ENCODE measurements at places on chromosomes 3 and 15. TPM values are rescaled to one million over a fixed set of nuclear protein-coding genes. Genes with fewer than 3 reads are reported as not detected.
A peak's percentile ranks its signal among the peaks of the same experiment; 100 is the strongest.

- H3K4me1 ChIP-seq = peaks cover 2% of the 10 kb centered on the region
- DNase-seq = no peak
- no peaks in the 10 kb centered on the region for H3K36me3 ChIP-seq
- peak overlapping the region; percentile 19 for H3K27ac ChIP-seq
- no peak overlapping the region for H3K4me3 ChIP-seq
Measured at GRCh38 chr3:52121464-52121805, 32.8 kb downstream of the POC1A start.

DNA sequence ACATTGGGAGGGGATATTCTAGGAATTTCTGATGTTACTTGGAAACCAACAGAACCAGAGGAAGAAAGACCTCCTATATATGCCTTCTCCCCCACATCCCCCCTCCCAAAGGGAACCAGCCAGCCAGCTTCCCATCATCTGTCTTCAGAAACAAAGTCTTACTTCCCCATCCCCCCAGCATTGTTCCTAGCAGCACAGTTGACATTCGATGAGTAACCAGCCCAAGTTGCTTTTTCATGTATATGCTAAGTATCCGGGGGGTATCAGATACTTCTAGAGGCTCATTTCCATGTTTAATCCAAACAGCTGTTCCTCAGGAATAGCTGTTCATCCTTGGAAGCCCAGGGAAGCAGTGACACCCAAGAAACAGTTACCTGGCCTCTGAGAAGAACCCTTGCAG lies 16.0 kb downstream of the RMDN3 start:
- no peak for DNase-seq
- H3K27ac ChIP-seq = peak overlapping the region; percentile 14
- no peak overlapping the region for H3K4me3 ChIP-seq

DNA sequence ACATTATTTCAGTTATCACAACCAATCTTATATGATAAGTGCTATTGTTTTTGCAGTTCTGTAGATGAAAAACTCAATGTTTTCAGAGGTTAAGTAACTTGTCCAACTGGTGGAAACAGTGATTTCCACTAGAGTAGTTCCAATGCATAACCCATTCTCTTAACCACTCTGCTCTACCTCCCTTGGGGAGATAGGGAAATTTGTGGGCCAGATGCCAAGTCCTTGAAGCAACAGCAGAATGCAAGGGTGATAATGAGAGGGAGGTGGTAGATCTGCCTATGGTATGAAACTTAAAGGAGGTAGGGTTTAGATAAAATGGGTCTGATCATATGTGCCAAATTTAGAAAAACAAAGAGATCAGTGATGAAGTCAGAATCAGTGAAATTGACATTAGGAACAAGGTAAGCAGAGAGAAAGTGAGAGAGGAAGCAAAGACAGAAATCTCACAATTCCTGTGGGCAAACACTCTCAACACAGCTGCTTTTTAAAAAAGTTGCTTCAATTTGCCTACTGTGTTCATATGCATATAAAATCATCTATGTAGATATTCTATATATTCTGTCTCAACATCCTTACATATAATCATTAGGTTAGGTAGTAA lies 50.5 kb upstream of the UBP1 start:
- H3K27me3 ChIP-seq = no peaks in the 10 kb centered on the region
- H3K27ac ChIP-seq = no peak overlapping the region
- no peak for DNase-seq
- H3K4me1 ChIP-seq = no peaks in the 10 kb centered on the region
- no peak overlapping the region for H3K4me3 ChIP-seq

- peak overlapping the region; percentile 58 for H3K4me3 ChIP-seq
- peaks cover 15% of the 10 kb centered on the region for H3K4me1 ChIP-seq
- peaks cover 4% of the 10 kb centered on the region for H3K27me3 ChIP-seq
- peaks cover 3% of the 10 kb centered on the region for H3K36me3 ChIP-seq
- peak overlapping the region; percentile 85 for H3K27ac ChIP-seq
- no peak for DNase-seq
Measured at GRCh38 chr3:178084938-178085816, 451.1 kb upstream of the KCNMB2 start.

GRCh38 chr3:17162116-17162515 lies 277.4 kb downstream of the PLCL2 start:
- no peaks in the 10 kb centered on the region for H3K36me3 ChIP-seq

DNA sequence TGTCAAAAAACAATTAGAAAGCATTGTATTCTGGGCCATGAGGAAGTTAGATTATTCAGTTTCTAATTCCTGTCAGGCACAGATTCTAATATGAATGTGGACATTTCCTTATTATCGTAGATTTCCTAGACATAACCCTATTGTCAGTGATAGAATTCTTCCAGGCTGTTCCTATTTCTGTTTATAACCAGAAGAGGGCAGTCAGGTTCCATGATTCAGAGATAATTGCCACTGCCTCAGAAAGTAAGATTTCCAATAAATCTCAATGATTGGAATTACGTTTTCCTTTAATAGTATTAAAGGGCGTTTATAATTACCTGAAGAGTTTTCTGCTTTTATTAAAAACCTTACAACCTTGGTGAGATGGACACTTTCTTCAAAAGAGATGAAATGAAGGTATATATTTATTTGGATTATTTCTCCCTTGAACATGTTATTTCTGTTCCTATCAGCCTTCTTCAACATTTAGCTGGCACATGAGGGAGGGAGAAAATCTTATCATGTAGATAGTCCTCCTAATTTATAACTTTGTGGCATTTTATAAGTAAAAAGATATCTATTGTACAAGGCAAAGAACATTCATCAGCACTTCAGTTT lies 439.2 kb downstream of the MCTP2 start:
- peaks cover 3% of the 10 kb centered on the region for H3K4me1 ChIP-seq
- no peak overlapping the region for H3K27ac ChIP-seq
- H3K36me3 ChIP-seq = no peaks in the 10 kb centered on the region
- H3K27me3 ChIP-seq = peaks cover 25% of the 10 kb centered on the region
- no peak overlapping the region for H3K4me3 ChIP-seq

GRCh38 chr3:152293347-152294006 lies 24.7 kb downstream of the MBNL1 start:
- H3K4me1 ChIP-seq = peaks cover 56% of the 10 kb centered on the region
- H3K4me3 ChIP-seq = peak overlapping the region; percentile 73
- peak overlapping the region; percentile 92 for H3K27ac ChIP-seq
- H3K27me3 ChIP-seq = no peaks in the 10 kb centered on the region

DNA sequence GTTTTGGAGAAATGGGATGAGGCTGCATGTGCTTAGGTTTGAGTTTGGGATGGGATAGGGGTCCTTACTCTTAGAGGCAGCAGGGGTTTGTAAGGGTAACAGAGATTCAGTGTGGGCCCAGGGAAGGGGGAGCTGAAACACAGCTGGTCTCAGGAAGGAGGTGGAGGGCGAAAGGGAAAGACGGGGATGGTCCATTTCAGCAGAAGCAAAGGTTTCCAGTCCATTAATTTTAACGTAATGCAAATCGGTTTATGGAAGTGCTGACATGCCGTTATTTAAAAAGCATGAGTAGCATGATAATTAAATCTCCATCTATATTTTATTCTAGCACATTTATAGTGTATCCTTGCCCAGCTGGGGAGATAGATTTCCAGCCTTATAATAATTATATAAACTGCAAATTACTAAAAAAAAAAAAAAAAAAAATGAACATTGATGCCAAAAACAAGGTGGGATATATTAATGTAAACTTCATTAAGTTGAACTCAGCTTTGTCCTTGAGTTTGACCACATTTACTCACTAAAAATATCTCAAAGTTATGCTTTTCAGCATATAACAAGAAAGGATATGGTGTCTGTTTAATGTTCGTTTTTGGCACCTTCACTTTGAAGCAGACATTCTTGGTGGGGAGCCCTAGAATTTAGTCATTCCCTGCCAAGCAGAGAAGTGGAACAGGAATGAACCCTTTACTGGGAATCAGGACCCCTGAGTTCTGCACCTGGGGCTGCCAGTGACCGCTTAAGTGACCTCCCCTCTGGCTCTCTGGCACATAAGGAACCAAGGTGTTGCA lies 234.7 kb downstream of the THSD4 start:
- no peaks in the 10 kb centered on the region for H3K36me3 ChIP-seq
- DNase-seq = no peak
- H3K27me3 ChIP-seq = peaks cover 21% of the 10 kb centered on the region
- H3K4me1 ChIP-seq = no peaks in the 10 kb centered on the region
- H3K4me3 ChIP-seq = no peak overlapping the region

DNA sequence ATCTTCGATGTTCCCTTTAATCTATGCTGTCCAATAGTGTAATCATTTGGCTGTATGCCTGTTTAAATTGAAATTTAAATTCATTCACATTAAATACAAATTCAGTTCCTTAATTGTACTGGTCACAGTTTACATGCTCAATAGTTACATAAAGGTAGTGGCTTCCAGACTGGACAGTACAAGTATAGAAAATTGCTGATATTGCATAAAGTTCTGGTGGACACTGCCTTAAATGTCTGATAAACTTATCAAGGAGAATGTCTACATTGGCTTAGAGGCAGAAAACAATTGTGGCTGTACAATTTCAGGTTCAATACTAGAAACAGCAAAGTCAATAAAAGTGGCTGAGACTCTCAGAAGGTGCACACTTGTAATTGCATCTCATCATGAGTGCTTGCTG lies 365.2 kb downstream of the RBMS3 start:
- no peak overlapping the region for H3K27ac ChIP-seq
- no peaks in the 10 kb centered on the region for H3K27me3 ChIP-seq
- no peaks in the 10 kb centered on the region for H3K36me3 ChIP-seq
- no peaks in the 10 kb centered on the region for H3K4me1 ChIP-seq
- no peak overlapping the region for H3K4me3 ChIP-seq

GRCh38 chr3:113070072-113070640 lies 79.4 kb downstream of the GTPBP8 start:
- no peak overlapping the region for H3K4me3 ChIP-seq
- no peak overlapping the region for H3K27ac ChIP-seq
- no peaks in the 10 kb centered on the region for H3K4me1 ChIP-seq

- H3K4me3 ChIP-seq = no peak overlapping the region
- H3K27ac ChIP-seq = peak overlapping the region; percentile 67
- no peak for DNase-seq
Measured at GRCh38 chr3:119222391-119222790, 18.3 kb downstream of the B4GALT4 start.

DNA sequence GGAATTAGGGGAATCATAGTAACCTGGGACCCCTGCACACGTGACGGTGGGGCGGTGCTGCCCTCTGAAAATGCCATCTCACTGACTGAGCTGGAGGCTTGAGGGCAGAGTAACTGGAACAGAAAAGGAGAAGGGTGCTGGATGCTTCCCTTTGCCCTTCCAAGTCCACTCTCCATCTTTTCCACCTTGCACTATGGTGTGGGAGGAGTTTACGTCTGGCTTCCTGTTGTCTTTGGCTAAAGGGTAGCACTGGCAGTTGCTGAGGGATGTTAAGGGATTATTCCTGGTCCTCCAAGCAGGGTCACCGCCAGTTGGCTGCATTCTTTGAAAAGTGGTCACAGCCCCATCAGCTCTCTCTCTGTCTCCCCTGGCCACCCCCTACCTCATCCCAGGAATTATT lies 129.4 kb upstream of the SNTN start:
- no peak overlapping the region for H3K27ac ChIP-seq
- no peaks in the 10 kb centered on the region for H3K27me3 ChIP-seq
- H3K36me3 ChIP-seq = no peaks in the 10 kb centered on the region
- H3K4me1 ChIP-seq = no peaks in the 10 kb centered on the region
- no peak for DNase-seq

DNA sequence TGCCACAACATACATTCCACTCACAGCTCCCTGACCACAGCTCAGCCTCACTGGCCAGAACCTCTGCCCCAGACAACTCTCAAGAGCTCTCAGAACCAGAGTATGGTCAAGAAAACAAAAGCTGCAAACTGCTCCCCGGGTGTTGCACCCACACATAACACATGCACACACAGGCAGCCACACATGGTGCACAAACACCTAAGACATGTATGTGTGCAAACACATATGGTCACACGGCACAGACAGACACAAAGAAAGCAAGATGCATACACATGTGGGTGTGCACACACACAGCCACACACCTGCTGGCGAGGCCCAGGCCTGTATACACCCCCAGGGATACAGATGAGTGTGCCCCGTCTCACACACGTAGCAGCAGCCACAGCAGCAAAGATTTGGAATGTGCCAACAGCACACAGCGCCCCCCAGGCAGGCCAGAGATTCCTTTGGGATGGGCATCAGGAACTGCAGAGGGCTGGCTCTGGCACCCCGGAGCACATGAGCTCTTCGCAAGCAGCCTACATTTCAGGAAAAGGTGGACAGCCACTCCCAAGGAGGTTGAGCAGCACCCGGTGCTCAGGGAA lies 6.6 kb downstream of the KLF15 start:
- DNase-seq = no peak
- peaks cover 4% of the 10 kb centered on the region for H3K36me3 ChIP-seq
- no peak overlapping the region for H3K4me3 ChIP-seq

GRCh38 chr3:100260081-100260684 lies 609 bp upstream of the TBC1D23 start:
- H3K4me1 ChIP-seq = peaks cover 39% of the 10 kb centered on the region
- H3K27ac ChIP-seq = peak overlapping the region; percentile 96
- H3K4me3 ChIP-seq = peak overlapping the region; percentile 91
- H3K27me3 ChIP-seq = no peaks in the 10 kb centered on the region

DNA sequence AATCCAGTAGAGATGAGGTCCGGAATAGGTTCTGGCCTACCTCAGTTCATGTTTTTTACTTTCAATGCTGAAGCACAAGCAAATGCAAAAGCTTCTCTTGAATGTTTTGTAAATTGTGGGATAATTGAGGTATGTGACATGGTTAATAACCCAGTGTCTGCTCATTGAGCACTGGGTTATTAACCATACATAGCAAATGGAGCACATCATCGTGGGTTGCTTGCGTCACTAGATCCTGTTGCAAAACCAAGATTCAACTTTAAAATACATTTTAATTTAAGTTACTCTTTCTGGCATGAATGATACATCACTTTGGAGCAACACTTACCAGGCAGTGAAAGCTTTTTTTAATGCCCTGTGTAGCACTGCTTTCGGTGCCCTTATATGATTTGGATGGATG lies 165.6 kb downstream of the IGF1R start:
- no peaks in the 10 kb centered on the region for H3K27me3 ChIP-seq
- H3K4me3 ChIP-seq = no peak overlapping the region
- H3K27ac ChIP-seq = no peak overlapping the region
- no peaks in the 10 kb centered on the region for H3K4me1 ChIP-seq
- DNase-seq = no peak

- H3K36me3 ChIP-seq = no peaks in the 10 kb centered on the region
- H3K27me3 ChIP-seq = peaks cover 17% of the 10 kb centered on the region
Measured at GRCh38 chr3:73621388-73621787, 3.4 kb downstream of the PDZRN3 start.

TM6SF1 gene
- total RNA-seq = 4.3 TPM

FBN1 gene
- total RNA-seq = 0.29 TPM

GOLGA8S gene
- 0.21 TPM for total RNA-seq

FILIP1L gene
- total RNA-seq = 0.82 TPM

COLQ gene
- total RNA-seq = 11.1 TPM

ACAN gene
- total RNA-seq = not detected

MAP1A gene
- total RNA-seq = 5.3 TPM

ZNF620 gene
- 0.94 TPM for total RNA-seq

TMEM212 gene
- not detected for total RNA-seq
